ENCODE measurements at places on chromosomes 11 and 22.

- no peak for DNase-seq
Measured at GRCh38 chr11:129768356-129768755, 47.3 kb upstream of the TMEM45B start.

DNA sequence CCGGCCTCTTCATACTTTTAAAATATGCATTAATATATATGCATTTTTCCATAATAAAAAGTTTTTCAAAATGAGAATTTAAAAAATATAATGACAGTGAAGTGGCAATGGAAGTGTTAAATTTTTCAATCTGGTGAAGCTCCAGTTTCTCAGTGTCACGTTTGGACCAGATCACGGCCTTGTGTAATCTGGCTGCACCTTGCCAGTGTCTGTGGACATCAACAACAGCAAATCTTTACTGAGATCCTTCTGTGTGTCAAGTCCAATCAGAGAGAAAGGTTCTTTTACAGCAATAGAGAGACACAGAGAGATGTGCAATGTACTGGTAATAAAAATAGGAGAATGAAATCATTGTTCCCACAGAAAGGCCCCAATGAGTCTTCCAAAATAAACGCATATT, 49.8 kb upstream of the PAK1 start:
- no peak for DNase-seq

DNA sequence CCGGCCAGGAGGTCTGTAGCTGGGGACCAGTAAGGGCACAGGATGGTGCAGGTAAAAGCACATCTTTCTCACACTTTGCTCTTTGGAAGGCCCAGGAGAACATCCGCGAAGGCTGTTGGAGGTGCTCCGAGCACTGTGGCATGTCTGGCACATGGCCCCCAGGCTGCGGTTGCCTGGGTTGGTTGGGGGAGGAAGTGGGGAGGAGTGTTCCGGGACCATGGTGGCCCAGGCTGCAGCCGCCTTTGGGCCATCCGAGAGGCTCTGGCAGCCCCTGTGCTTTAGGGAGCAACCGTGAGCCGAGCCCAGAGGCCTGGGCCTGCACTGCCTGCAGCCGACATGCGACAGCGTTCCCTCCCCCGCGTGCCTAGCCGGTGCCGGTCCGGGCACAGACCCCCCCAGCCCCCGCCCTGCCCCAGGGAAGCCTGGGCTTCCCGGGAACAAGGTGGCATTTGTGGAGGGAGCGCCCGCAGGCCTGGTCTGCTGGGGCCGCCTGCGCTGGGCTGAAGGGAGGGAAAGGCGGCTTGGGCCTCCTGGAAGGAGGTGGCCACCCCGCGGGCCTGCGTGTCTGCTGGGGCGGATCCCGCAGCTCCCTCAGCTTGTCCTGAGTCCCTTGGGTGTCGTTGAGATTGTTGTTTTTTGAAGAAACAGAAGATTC, 57.9 kb downstream of the GRAMD4 start:
- DNase-seq = peak; percentile 55

DNA sequence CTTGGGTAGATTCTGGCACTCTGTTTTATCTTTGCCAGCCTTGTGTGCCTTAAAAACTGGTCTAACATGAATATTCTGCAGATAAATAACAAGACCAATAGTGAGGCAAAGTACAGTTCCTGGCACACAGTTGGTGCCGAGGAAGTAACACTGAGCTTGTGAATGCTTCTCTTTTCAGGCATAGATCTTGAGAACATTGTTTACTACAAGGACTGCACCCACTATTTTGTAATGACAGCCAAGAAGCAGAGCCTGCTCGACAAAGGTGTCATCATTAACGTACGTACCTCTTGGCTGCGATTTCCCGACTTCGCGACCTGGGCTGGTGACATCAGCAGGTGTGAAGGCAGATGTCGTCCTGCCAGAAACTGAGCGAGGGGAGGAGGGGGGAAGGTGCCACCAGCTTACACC, 105.7 kb downstream of the MICAL2 start:
- peak; percentile 78 for DNase-seq

- no peak for DNase-seq
Measured at GRCh38 chr11:43396617-43397016, 37.9 kb downstream of the TTC17 start.

DNA sequence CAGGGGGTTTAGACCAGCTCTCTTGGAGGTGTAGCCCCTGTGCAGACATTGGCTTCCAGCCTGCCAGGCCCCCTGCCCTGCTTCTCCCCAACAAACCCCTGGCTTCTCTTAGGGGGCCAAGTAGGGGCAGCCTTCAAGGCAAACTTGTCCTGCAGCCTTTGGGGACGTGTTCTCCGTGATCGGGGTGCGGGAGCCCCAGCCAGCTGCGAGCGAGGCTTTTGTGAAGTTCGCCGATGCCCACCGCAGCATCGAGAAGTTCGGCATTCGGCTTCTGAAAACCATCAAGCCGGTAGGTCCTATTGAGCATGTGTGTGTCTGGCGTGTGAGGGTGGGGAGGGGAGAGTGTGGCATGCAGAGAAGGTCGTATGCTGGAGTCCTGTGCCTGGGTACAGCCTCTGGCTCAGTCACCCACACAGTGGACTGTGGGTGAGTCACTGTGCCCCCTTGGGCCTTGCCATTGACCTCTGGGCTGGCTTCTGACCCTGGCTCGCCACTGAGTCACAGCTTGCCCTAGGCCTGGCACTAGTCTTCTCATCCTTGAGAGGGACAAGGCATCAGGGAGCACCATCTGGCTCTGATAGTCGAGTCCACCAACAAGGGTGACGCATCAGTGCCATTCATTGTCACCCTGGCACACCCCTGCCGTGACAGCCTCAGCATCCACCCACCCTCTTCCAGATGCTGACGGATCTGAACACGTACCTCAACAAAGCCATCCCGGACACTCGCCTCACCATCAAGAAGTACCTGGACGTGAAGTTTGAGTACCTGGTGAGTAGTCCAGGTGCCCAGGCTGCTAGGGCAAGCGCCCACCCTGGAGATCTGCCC, 11.4 kb downstream of the SLC16A8 start:
- DNase-seq = no peak

GRCh38 chr11:86917589-86917988, 37.6 kb downstream of the FZD4 start:
- no peak for DNase-seq

GRCh38 chr11:121194731-121195596, 93.9 kb downstream of the TECTA start:
- peak; percentile 83 for DNase-seq

- no peak for DNase-seq
Measured at GRCh38 chr11:30789270-30789669, 203.1 kb upstream of the MPPED2 start.

DNA sequence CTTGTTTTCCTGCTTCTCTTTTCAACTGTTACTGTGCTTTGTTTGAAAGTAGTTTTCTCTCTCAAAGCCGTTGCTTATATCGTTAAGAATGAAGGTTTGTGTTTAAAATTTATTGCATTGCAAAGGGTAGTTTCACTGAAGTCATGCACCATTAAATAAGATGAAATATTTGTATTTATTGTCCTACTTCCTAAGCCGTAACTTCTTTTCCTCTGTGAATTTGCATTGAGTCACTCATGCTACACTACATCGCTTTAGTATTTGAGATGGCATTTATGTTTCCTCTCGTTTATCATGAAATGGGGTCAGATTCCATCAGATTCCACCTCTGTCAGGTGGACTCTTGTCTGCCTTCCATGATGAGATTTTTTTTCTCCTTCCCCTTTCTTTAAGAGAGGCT, 65.8 kb upstream of the RASSF10 start:
- DNase-seq = no peak
